Tibial artery (tissue), 4 donors: ENCODE measurements at places on chromosomes 5 and 9.

GRCh38 chr9:97763874-97764273 lies 66.7 kb upstream of the XPA start:
- no peak for DNase-seq

- no peak for DNase-seq
Measured at GRCh38 chr5:181271081-181271480, 10.1 kb upstream of the TRIM52 start.

GRCh38 chr5:55306641-55307382 lies 682 bp downstream of the DHX29 start:
- DNase-seq: no peak

DNA sequence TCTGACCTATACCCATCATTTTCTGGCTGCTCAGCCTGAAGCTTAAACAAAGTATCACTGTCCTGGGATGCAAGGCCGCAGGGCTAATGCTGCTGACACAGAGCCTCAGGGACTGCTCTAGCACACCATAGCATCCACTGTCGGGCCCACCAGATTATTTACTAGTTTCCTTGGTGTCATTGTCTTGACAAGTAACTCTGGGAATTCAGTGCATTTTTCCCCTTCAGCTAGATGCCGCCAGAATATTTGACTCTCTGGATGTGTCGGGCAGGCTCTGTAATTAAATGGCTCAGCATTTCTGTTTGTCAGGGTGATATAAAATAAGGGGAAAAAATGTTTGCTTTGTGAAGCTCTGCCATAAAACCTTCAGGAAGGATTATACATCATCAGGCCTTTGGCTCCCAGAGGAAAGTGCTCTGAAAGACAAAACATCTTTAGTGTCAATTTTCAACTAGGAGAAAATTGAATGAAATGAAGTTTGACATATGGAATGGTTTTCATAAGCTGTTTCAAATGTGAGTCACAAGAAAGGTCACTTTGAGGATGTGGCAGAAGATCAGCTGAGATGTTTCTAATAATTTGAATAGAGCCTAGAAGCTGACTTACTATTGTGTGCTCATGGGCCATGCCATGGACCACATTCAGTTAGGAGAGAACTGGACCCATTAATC lies 350.1 kb downstream of the TMEM232 start:
- DNase-seq: no peak

DNA sequence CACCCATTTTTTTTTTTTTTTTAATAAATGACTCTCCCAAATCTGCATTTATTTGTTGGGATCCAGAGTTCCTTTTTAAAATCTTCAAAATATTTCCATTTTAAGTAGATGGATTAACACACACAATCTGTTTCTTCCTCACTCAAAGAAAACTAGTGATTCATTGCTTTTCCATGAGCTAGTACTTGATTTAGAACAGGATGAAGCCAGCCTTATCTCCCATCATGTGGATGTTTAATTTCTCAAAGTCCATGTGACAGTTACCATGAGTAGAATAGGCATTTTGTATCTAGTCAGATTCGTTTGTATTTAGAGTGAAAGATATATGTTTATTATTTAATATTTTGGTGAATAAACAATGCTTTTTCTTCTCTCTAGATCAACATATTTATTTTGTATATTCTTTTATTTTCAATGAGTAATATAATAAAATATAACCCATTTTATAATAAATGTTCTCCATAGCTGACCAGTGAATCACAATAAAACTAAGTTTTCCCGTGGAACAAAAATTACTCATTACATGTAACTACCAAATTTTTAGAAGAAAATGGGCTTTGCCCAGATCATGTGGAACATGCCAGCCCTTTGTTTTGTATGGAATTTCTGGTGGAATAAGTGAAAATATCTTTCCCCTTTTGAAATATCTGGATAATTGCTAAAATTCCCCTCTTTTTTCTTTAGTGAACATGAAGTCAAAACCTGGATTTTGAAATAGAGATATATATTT lies 54.9 kb upstream of the RPS23 start:
- DNase-seq: no peak

DNA sequence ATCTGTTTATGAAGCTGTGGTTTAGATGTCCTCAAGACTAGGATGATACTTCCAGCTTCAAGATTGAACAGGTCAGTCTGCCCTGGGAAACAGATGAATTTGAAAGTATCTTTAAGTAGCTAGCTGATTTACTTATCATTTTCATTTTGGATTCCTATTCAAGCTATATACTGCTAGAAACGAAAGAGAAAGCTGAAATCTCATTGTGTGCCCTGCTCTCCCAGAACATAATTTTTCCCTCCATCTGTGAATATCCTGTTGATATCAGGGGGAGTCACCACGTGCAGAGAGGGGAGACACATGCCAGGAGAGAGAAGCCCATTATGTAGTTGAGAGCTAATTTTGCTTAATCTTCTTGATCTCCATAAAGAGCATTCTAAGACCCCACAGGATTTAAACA lies 439.1 kb downstream of the NR2F1-AS1 start:
- DNase-seq: no peak

DNA sequence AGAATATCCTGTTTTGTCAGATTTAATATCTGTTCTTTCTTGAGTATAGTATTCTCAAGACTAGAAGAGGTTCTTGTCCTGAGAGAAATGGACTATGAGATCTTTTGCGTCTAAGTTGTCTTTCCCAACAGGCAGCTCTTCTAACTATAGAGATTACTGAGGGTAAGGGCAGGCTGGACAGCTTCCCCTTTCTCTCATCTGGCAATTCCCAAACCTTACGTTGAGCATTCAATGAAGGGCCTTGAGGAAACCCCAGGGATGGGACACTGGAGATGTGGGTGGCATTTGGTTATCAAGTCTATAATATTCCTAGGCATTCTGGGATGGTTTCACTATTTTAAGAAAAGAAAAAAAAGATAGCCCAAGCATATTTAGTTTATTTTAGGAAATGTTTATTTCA lies 28.0 kb upstream of the C5orf47 start:
- DNase-seq: no peak

DNA sequence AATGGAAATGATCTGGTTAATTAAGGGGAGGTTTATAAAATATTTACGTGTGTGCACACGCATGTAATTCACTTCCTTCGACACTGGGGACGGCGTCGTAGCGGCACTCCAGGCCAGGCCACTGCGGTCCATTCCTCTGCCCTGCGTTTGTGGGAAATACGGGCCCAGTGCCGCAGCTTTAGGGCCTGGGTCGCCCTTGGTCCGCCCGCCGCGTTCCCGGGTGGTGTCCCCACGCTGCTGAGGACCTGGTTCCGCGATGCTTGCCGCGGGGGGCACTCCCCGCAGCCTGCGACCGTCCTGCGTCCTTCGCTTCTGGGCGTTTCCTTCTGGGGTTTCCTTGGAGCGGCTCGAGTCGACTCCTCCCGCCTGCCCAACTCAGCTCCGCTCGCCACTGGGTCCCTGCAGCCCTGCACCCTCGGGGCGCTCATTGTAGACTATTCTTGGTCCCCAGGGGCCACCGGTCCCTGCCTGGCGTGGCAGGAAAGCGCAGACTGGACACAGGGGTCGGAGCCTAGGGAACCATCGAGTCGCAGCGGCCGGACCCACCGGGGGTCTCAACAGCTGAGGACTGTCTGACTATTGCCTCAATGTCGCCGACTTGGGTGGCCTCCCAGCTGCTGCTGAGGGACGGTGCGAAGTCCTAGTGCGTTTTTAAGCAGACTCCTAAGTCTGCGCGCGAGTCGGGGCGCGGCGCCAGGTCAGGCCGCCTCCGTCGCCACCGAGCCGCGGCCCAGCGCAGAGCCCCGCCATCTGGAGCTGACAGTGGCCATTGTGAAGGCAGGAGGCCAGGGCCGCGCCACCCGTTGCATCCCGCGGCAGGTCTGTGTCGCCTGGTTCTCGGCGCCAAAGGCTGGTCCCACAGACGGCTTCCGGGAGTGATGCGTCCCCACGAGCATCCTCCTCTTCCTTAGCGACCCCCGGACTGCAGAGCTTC lies 4.4 kb upstream of the IRX1 start:
- DNase-seq: no peak

DNA sequence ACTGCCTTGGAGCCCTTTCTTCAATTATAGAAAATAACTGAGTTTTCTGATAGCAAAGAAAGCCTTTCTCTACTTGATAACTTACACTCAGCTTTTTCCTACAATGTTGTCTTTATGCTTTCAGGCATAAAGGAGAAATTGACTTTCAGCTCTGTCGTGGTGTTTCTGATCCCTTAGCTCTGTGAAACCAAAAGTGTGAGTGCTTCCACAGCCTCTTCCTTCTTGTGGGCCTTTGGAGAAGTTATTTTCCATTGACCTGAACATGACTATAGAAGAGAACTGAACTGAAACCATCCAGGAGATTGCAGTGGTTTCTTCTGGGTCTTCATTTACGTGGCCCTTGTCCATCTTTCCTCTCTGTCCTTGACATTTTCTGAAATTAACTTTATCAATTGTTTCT lies 59.5 kb upstream of the EQTN start:
- no peak for DNase-seq

GRCh38 chr5:105752801-105753200 lies 1917.9 kb downstream of the EFNA5 start:
- no peak for DNase-seq

- peak; percentile 31 for DNase-seq
Measured at GRCh38 chr5:151671950-151672349, 14.8 kb downstream of the SPARC start.

DNA sequence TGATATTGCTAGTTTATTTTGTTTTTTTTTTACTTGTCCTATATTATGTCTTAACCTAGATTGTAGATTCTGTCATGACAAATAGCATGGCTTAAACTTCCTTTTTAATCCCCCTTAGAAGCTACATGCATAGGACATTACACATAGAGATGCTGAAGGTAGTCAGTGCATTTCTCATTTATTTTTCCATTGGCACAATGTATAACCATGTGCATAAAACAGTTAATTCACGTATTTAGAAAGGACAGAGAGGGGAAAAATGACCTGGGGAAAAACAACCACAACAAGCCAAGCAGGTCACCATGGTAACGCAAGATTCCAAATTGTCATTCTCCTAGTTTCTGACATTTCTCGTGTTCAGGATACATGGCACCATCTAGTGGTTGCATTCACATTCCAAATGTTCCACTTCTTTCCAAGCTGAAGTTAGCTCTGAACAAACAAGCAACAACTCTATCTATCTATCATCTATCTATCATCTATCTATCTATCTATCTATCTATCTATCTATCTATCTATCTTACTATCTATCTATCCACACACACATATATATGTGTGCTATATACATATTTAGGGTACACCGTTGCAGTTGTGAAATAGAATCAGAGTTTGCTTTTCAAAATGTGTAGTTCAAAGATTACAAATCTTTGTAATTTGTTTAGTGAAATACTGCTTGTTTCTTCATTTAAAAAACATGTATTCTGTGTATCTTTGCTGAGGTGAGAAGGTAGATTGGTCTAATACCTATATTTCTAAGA lies 487.2 kb upstream of the ST8SIA4 start:
- DNase-seq: no peak

DNA sequence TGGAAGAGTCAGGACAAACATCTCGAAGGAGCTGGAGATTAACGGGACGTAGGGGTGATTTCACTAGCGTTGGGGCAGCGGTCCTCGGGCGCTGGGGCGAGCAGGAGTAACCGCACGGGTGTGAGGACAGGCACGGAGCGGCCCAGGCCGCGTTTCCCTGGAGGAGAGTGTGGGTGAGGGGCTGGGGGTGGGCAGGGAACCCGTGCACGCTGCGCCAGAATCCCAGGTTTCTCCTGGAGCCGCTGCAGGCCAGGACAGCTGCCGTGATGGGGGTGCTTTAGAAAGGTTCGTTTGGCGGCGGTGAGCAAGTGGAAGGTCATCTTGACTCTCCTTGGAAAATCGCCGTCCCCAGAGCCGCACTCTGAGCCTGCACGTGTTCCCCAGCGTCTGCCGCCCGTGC lies 290.2 kb upstream of the IRX1 start:
- no peak for DNase-seq

GRCh38 chr5:81161012-81161601 lies 72.0 kb upstream of the CKMT2 start:
- no peak for DNase-seq

GRCh38 chr9:90801241-90801972 lies at the start of gene SYK:
Gene SYK (plus strand): TSS chr9:90801819. CDS start chr9:90843899, 42,080 bp downstream.
- DNase-seq: peak; percentile 46

DNA sequence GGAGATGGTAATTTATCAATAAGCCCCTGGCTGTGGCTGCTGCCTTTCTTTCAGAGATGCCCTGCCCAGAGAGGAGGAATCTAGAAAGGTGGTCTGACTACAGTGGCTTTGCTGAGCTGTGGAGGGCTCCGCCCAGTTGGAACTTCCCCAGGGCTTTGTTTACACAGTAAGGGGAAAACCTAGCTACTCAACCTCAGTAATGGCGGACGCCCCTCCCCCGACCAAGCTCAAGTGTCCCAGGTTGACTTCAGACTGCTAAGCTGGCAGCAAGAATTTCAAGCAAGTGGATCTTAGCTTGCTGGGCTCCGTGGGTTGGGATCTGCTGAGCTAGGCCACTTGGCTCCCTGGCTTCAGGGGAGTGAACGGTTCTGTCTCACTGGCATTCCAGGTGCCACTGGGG lies 865.4 kb upstream of the ACO1 start:
- no peak for DNase-seq
